Activated CD4-positive, alpha-beta memory T cell treated with anti-CD3 and anti-CD28 coated beads for 36 hours (primary cell): ENCODE measurements at places on chromosomes 2 and 18. TPM values are rescaled to one million over a fixed set of nuclear protein-coding genes. Genes with fewer than 3 reads are reported as not detected.

DNA sequence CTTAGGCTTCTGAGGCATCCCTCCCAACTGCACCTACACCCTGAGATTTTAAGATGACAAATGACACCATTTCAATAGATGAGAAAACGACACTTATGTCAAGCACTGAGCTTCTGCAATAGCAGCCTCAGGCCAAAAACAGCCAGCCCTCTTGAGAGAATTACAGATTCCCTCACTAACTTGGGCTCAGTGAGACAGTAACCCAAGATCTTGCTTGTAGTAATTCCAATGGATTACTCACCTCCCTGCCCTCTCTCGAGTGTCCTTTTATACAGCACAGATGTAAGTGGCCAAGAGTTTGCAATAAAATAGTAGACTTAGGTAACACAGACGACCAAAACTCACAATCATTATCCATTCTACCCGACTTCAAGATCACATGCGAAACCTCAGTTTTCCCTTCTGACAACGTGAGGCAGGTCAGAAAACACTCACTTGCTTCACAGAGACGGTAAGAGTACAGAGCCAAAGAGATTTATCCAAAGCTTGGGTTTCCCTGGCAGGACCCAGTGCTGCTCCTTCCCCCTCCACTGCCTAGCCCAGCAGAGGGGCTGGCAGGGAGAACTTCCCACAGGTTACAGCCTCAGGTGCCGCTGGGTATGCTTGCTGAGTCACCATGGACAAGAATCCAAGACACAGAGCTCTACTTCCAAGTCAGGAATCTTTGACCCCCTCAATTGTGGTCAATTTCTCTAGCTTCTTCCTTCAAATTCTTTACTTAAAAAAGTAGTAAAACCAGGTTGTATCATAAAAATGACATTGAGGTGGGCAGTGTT lies 181.4 kb downstream of the MYO5B start:
- peaks cover 2% of the 10 kb centered on the region for H3K27me3 ChIP-seq
- no peak overlapping the region for H3K4me3 ChIP-seq
- no peak for DNase-seq
- H3K27ac ChIP-seq, result no peak overlapping the region
- H3K36me3 ChIP-seq, result no peaks in the 10 kb centered on the region

GRCh38 chr18:433298-433697 lies 67.2 kb downstream of the COLEC12 start:
- DNase-seq, result no peak
- H3K27ac ChIP-seq, result no peak overlapping the region
- no peak overlapping the region for H3K4me3 ChIP-seq

GRCh38 chr2:86290596-86291327 lies 46.7 kb downstream of the REEP1 start:
- DNase-seq, result no peak
- peaks cover 18% of the 10 kb centered on the region for H3K27me3 ChIP-seq
- H3K36me3 ChIP-seq, result no peaks in the 10 kb centered on the region

GRCh38 chr2:56191617-56192016 lies 7.8 kb downstream of the CCDC85A start:
- H3K27me3 ChIP-seq, result peaks cover 21% of the 10 kb centered on the region
- H3K4me3 ChIP-seq, result no peak overlapping the region
- H3K36me3 ChIP-seq, result no peaks in the 10 kb centered on the region

DNA sequence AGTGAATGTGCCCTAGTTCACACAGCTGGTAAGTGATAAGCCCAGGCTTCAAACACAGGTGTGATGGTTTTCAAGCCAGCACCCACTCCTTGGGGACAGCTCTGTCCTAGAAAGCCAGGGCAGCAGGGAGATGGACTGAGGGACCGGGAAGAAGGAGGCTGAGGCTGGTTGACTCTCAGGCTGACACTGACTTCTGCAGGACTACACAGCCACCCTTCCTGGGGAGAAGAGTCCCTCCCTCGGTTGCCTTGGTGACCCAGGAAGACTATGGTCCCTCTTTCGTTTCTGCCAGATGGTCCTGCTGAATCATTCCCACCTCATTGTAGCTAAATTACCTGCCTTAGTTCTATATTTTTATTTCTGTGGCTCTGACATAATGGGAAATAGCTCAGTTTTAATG lies 11.3 kb upstream of the FSHR start:
- DNase-seq, result no peak
- H3K27me3 ChIP-seq, result no peaks in the 10 kb centered on the region
- no peaks in the 10 kb centered on the region for H3K36me3 ChIP-seq
- H3K4me3 ChIP-seq, result no peak overlapping the region
- H3K27ac ChIP-seq, result no peak overlapping the region

DNA sequence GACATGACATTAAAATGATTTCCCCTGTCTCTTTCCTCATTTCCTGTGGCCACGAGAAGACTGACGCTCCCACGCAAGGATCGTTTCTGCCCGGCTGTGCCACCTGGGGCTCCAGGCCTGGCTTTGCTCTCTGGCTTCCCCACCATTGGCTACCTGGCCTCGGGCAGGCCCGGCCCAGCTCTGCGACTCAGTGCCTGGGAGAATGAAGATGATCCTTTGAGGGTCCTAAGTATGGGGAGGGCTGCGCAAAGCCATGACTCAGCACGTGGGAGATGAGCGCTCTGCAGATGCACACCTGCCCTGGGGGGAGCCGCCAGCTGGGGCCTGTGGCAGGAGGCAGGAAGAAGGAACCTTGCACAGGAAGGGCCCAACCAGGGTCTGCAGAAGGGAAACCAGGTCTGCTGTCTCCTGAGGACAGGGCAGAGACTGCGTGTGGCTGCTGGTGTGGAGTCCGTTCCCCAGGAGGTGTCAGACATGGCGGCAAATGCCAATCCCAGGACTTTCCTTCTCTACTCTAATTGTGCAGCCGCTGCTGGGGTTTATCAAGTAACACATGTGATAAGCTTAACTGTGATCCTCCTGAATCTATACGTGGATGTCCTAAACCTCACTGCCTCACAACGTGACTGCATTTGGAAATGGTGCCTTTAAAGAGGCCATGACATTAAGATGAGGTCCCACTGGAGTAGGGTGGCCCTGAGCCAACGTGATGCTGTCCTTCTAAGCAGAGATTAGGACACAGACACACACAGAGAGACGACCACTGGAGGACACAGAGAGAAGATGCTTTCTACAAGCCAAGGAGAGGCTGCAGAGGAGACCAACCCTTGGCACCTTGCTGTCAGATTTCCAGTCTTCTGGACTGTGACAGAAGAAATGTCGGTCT lies 32.9 kb downstream of the MBP start:
- DNase-seq, result peak; percentile 50
- H3K27ac ChIP-seq, result peak overlapping the region; percentile 100
- peaks cover 93% of the 10 kb centered on the region for H3K4me1 ChIP-seq
- H3K4me3 ChIP-seq, result peak overlapping the region; percentile 35
- peaks cover 56% of the 10 kb centered on the region for H3K36me3 ChIP-seq

GRCh38 chr2:3450385-3451010 lies 68.8 kb downstream of the ADI1 start:
- no peak overlapping the region for H3K27ac ChIP-seq
- no peaks in the 10 kb centered on the region for H3K4me1 ChIP-seq
- no peak for DNase-seq
- no peak overlapping the region for H3K4me3 ChIP-seq
- peaks cover 21% of the 10 kb centered on the region for H3K36me3 ChIP-seq

Gene PDK1
- 31.6 TPM for total RNA-seq

Gene C2orf78
- total RNA-seq, result not detected

Gene XRCC5
- 510 TPM for total RNA-seq

Gene SLC1A4
- 15.9 TPM for total RNA-seq

Gene MALL
- 0.31 TPM for total RNA-seq
